Occipital lobe (tissue), 3 donors: ENCODE measurements at places on chromosomes 5 and 9. TPM values are rescaled to one million over a fixed set of nuclear protein-coding genes. Genes with fewer than 3 reads are reported as not detected.

GRCh38 chr9:121976751-121977150 lies 116.4 kb downstream of the TTLL11 start:
- DNase-seq = no peak

DNA sequence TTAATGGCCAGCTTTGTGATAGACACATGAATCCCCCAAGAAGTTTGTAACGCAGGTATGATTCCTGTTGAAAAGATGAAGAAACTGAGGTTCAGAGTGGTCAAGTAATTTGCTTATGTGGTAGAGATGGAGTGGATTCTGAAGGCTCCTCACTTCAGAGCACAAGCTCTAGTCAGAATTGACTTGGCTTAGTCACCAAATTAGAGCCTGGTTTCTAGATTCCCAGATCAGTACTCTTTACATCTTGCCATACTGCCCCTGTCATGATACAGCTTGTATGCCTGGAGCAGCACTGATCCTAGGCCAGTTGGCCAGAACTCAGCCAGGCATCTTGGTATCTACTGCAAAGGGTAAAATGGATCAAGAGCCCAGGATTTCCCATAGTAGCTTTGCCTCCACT lies 284.4 kb upstream of the RFX3 start:
- DNase-seq = no peak

DNA sequence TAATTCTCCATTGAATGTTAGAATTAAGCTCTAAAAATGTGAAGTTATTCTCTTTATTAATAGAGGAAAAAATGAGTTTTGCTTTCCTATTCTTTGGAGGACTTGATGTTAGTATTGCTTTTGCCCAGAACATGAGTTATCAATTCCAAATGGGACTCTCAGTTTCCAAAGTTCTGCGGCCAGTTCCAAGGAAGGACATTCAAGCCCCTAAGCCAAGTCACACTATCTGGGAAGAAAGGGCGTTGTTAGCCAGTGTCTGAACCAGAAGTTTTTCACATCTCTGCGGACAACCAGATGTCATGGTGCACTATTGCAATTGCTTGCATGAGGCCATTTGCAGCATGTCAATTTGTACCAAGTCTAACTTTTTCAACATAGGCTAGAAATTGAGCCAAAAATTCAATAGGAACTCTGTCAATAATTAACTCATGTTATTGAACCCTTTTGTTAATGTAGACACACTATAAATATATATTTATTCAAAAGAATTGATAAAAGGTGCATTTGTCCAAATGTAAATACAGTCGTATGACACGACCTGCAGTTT lies 183.3 kb upstream of the PIK3R1 start:
- DNase-seq = no peak

GRCh38 chr9:108677776-108678175 lies 178.0 kb downstream of the ACTL7B start:
- no peak for DNase-seq

The ERP44 gene
- 31.5 TPM for total RNA-seq
